AG08396 (cell line): ENCODE measurements at places on chromosomes 1 and 21.

GRCh38 chr1:180230791-180231505 is 884 bp downstream of the LHX4 start:
- DNase-seq, result peak; percentile 81

GRCh38 chr1:154081386-154082126 is 73.3 kb downstream of the NUP210L start:
- no peak for DNase-seq

- DNase-seq, result no peak
Measured at GRCh38 chr1:40870135-40870728, 8.1 kb upstream of the CITED4 start.

DNA sequence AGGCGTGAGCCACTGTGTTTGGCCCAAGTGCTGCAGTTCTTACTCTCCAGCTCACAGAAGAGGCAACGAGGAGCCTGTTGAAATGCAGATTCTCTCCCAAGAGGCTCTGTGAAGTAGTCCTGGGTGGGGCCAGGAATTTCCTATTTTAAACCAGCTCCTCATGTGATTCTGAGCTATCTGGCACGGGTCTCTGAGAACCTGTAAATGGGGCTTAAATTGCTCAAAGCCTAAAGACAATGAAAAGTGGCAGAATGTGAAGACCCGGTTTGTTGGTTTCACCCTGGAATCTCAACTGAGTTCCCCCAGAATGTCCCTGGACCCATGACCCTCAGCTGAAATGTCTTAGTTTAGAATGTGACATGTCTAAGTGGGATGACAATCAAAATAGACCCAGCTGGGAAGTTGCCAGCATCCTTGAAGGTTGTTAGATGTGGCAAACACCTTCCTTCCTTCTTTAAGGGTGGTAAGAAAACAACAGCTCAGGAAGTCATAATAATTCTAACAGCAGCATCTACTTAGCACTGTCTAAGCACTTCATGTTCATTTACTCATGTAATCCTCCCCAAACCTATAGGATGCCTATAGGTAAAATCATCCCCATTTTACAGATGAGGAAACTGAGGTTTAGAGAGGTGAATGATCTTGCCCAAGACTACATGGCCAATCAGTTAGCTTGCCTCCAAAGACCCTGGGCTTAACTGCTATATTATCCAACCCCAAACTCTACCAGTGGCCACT is 20.9 kb upstream of the ATP5PO start:
- DNase-seq, result no peak

DNA sequence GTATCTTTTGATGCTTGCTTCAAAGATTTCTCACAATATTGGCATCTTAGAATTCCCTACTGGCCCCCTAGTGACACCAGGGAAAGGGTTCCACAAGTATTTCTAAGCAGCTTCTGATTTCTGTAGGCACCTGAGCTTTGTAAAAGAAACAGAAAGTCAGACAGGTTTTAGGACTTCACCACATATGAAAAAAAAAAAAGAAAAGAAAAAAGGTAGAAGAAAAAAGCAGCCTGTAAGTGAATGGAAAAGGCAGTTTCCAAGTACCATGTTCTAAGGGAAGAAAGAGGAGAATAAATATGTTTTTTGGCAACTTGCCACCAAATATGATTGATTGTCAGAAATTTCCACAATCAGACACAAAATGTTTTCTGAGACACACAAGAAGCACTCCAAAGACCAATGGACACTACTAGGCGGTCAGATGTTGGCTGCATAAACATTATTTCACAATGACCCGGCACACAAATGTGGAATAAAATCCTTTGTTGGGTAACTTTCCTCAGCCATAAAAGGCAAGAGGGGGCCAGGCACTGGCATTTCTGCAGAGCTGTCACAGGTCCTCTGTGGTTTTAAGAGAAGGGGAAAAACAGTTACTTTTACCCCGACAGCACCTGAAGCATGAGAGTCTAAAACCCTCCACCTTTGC is 12.7 kb upstream of the CPLANE2 start:
- DNase-seq, result peak; percentile 47
